ENCODE measurements at places on chromosomes 2 and 18. TPM values are rescaled to one million over a fixed set of nuclear protein-coding genes. Genes with fewer than 3 reads are reported as not detected.

DNA sequence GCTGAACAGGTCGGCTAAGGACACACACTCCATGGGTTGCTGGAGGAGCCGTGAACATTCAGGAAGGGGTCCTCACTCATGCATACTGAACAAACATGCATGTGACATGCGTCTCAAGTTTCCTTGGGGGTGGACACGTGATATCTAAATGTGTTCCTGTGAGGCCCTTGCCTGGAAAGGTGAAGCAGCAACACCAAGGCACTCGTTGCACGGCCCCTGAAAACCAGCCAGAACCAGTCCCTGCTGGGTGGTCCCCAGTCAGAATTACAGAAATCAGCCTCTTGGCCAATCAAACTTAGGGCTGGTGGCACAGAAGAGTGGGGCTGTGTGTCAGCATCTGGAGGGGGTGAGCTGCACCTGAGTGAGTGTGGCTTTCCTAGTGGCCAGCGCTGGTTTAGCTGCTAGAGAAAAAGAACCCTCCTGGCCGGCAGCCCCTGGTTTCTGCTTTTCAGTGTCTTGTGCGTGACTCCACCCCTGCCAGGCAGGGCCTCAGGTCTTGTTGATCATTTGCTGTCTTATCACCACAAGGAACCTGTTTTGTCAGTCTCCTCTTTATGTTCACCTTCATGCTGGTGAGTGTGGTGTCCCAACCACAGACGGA is 3.2 kb upstream of the AQP12B start:
- peak; percentile 50 for DNase-seq
- no peaks in the 10 kb centered on the region for H3K36me3 ChIP-seq
- H3K27ac ChIP-seq = no peak overlapping the region
- no peaks in the 10 kb centered on the region for H3K4me1 ChIP-seq
- H3K27me3 ChIP-seq = no peaks in the 10 kb centered on the region

DNA sequence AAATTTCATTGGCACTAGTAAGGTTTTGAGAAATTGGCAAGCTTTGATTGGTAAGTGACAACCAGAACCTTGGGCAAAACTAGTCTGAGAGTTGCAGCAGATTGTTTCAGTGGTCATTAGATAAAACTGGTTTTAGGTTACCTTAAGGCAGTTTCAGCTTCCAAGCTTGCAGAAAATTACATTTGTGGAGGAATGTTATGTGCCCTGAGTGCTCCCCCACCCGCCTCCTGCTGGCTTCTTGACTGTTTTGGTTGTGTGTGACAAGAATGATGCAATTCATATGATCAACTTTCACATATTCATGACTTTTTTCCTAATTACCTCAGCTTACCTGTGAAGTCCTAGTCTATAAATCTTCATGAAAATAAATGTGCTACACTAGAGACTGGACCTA is 599.5 kb upstream of the ZNF804A start:
- H3K36me3 ChIP-seq = no peaks in the 10 kb centered on the region
- DNase-seq = no peak
- no peak overlapping the region for H3K27ac ChIP-seq
- H3K4me3 ChIP-seq = no peak overlapping the region
- no peaks in the 10 kb centered on the region for H3K4me1 ChIP-seq

- peak; percentile 54 for DNase-seq
- H3K4me1 ChIP-seq = no peaks in the 10 kb centered on the region
- H3K27me3 ChIP-seq = no peaks in the 10 kb centered on the region
- H3K27ac ChIP-seq = no peak overlapping the region
Measured at GRCh38 chr2:60518567-60518966, 34.9 kb downstream of the BCL11A start.

DNA sequence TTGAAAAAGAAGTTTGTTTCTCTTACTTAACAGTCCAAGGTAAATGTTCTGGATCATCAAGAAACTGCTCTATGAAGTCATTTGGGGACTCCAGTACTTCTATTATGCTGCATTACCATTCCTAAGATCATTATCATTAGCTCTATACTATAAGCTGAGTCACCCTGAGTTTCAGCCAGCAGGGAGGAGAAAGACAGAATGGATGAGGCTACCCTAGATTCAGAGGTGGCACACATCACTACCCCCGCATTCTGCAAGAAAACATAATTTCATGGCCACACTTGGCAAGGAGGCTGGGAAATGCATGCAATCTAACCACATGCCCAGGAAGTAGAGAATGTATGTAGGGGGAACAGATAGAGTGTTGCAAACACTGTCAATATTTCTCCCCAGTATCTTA is 16.6 kb upstream of the LNPK start:
- no peak overlapping the region for H3K4me3 ChIP-seq
- no peak for DNase-seq
- no peaks in the 10 kb centered on the region for H3K36me3 ChIP-seq
- H3K27me3 ChIP-seq = no peaks in the 10 kb centered on the region

- H3K27ac ChIP-seq = peak within 1 kb of the TSS; percentile 81
- no peaks in the 10 kb centered on the region for H3K27me3 ChIP-seq
- H3K4me3 ChIP-seq = peak within 1 kb of the TSS; percentile 58
- no peaks in the 10 kb centered on the region for H3K36me3 ChIP-seq
- H3K4me1 ChIP-seq = peaks cover 9% of the 10 kb centered on the region
Measured at GRCh38 chr2:100321866-100322820, at the start of gene LONRF2. LONRF2 (minus strand) TSS chr2:100322501; CDS start chr2:100322093, 408 bp downstream.

GRCh38 chr2:215486291-215487001 is 50.6 kb upstream of the FN1 start:
- no peak for DNase-seq
- H3K36me3 ChIP-seq = no peaks in the 10 kb centered on the region
- no peak overlapping the region for H3K27ac ChIP-seq

- H3K36me3 ChIP-seq = no peaks in the 10 kb centered on the region
- DNase-seq = no peak
- H3K27me3 ChIP-seq = no peaks in the 10 kb centered on the region
- no peak overlapping the region for H3K4me3 ChIP-seq
- no peaks in the 10 kb centered on the region for H3K4me1 ChIP-seq
Measured at GRCh38 chr2:45554742-45555140, 56.3 kb downstream of the SRBD1 start.

DNA sequence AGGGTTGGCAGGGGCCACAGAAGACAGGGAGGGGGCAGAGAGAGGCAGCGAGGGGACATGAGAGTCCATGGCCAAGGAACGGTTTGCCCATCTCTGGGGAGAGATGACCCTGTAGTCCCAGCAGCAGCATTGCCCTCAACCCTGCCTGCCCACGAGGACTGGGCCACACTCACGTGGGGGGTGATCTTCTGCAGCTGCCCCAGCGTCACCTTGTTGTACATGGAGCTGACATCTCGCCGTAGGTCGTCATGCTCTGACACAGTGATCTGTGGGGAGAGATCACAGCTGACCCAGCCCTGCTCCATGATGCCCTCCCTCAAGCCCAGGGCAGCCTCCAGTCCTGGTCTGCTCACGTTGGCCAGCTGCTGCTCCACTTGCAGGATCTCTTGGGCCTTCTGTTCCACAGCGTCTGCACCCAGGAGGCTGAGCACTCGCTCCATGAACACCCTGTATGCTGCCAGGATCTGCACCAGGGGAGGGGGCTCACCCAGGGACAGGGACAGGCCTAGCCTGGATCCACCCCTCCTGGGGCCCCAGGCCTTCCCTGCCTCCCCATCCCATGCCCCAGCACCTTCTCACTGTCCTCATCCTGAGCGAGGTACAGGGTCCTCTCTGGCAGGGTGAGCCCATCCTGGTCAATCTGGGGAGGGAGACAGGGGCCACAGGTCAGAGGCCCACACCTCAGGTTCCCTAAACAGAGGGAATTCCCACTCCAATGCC is 2.8 kb downstream of the ECEL1 start:
- H3K36me3 ChIP-seq = no peaks in the 10 kb centered on the region
- peaks cover 18% of the 10 kb centered on the region for H3K4me1 ChIP-seq
- DNase-seq = no peak
- H3K27ac ChIP-seq = no peak overlapping the region
- peaks cover 8% of the 10 kb centered on the region for H3K27me3 ChIP-seq
- no peak overlapping the region for H3K4me3 ChIP-seq

The IL1F10 gene
- not detected for total RNA-seq

The IL36RN gene
- total RNA-seq = not detected

The HYCC2 gene
- total RNA-seq = 4.0 TPM

The APCDD1 gene
- total RNA-seq = 73.2 TPM

The MYOM1 gene
- total RNA-seq = 410 TPM

The DGKD gene
- total RNA-seq = 40.1 TPM

The IL18R1 gene
- total RNA-seq = 1.9 TPM

The NPAS2 gene
- 39.2 TPM for total RNA-seq

The RGPD3 gene
- 0.48 TPM for total RNA-seq

Data from right atrium auricular region (tissue), 2 donors.